ENCODE measurements at places on chromosomes 12 and 14. TPM values are rescaled to one million over a fixed set of nuclear protein-coding genes. Genes with fewer than 3 reads are reported as not detected.

- no peaks in the 10 kb centered on the region for H3K4me1 ChIP-seq
- H3K27me3 ChIP-seq: peaks cover 3% of the 10 kb centered on the region
- no peak for DNase-seq
- no peak overlapping the region for H3K27ac ChIP-seq
- peak overlapping the region; percentile 79 for H3K4me3 ChIP-seq
- no peaks in the 10 kb centered on the region for H3K36me3 ChIP-seq
These were observed 8.6 kb upstream of the ANKRD9 start for GRCh38 chr14:102518063-102518648.

DNA sequence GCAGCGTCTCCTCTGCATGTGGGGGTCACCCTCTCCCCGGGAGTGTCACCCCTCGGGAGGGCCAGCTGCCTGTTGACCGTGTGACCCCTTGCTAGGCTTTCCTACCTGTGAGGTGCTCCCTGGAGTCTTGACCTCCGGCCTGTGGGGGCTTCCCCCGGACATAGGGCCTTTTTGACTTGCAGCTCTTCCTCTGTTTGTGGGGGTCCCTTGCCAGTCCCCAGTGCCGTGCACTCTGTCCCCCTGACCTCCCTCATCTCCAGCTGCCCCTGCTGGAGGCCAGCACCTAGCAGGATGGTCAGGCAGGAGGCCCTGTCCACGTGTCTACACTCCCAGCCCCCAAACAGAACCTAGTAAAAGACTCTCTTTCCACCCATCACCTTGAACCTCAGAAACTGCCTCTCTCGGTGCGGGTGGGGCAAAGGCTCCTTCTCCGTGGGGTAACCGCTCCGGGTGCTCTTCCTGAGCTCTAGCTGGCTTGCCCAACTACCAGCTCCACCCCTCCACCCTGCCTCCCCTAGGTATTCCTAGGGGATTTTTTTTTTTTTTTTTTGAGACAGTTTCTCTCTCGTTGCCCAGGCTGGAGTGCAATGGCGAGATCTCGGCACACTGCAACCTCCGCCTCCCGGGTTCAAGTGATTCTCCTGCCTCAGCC, 810 bp downstream of the AACS start:
- peaks cover 1% of the 10 kb centered on the region for H3K36me3 ChIP-seq
- peaks cover 9% of the 10 kb centered on the region for H3K4me1 ChIP-seq
- no peaks in the 10 kb centered on the region for H3K27me3 ChIP-seq

GRCh38 chr12:62966990-62967506, 32.1 kb upstream of the PPM1H start:
- no peak overlapping the region for H3K27ac ChIP-seq
- H3K36me3 ChIP-seq: no peaks in the 10 kb centered on the region
- H3K27me3 ChIP-seq: no peaks in the 10 kb centered on the region
- peaks cover 8% of the 10 kb centered on the region for H3K4me1 ChIP-seq

The KLRG1 gene
- 8.0 TPM for total RNA-seq

DNA sequence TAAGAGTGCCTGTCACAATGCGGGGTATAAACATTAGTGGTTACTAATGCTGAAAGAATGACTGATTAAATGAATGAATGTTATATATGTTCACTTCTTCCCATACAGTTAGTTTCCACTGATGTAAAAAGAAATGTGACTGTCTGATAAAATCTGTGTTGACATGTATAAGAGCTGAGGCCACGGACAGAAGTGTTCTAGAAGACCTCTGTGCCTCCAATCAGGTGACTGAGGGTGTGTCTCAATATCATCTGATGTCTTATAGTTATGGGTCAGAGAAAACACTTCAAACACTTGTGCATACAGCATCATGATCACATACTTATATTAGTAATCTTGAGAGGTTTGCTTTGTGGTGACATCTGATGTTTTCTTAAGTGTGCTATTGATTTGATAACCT, 183.4 kb downstream of the TTC7B start:
- peaks cover 6% of the 10 kb centered on the region for H3K36me3 ChIP-seq
- H3K27me3 ChIP-seq: no peaks in the 10 kb centered on the region
- H3K27ac ChIP-seq: no peak overlapping the region
- H3K4me3 ChIP-seq: no peak overlapping the region
- peaks cover 3% of the 10 kb centered on the region for H3K4me1 ChIP-seq

DNA sequence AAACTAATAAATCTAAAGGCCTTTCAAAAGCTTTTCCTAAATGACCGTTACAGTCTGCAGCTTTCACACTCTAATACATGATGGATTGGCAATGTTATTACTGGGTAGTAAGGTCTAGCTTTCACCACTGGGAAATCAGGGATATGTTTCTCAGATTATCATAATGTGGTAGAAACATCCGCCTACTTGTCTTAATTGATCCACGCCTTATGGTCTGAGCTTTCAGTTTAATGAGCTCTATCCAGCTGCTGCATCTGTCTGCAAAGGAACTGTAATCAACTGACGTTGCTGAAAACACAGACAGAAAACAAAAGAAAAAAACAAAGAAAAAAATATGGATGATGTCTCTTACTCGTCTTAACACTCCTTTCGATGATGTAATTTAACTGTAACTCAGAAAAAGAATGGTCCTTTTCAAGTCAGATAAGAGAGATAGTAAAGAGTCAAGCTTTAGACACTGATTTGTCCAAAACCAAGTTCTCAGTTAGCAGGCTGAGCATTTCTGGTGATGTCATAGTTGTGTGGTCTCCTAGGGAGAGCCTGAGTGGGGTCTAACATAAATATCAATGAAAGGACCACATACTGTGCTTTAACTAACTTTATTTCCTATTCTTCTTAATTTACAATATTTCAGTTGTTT, 85.9 kb downstream of the C2CD5 start:
- H3K27me3 ChIP-seq: no peaks in the 10 kb centered on the region
- H3K4me1 ChIP-seq: peaks cover 6% of the 10 kb centered on the region
- no peak for DNase-seq
- H3K36me3 ChIP-seq: peaks cover 10% of the 10 kb centered on the region

The CCDC60 gene
- total RNA-seq: 23.4 TPM

- peaks cover 6% of the 10 kb centered on the region for H3K4me1 ChIP-seq
- no peak for DNase-seq
- H3K36me3 ChIP-seq: peaks cover 3% of the 10 kb centered on the region
- H3K4me3 ChIP-seq: no peak overlapping the region
These were observed 20.4 kb downstream of the ABHD12B start for GRCh38 chr14:50892255-50892654.

DNA sequence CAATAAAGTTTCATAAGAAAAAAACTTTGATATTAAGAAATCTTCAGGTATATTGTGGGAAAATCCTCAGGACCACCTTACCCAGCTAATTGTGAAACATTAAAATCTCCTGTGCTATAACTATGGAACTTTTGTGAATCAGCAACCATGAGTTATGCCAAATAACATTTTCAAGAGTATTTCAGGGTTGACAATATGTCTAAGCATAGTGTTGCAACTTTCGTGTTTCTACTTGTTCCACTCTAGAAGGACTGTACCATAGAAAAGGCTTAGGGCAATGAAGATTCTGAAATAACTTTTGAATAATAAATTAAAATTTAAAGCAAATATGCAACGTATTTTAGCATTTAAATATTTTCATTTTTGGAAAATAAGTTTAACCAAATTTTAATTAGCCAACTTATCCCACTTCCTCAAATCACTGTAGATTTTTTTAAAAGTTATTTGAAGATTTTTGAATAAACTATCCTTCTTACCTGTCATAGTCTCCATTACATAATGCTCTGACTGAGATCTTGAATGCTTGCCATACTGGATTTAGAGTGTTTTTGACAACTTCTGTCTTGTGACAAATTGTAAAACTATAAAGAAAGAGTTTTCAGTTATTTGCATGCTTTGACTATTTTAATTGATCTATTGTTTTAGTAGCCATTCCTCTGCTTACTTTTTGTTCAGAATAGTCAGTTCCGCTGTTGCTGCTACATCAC, 143.6 kb downstream of the CPNE8 start:
- DNase-seq: no peak
- no peak overlapping the region for H3K4me3 ChIP-seq
- no peaks in the 10 kb centered on the region for H3K4me1 ChIP-seq
- no peaks in the 10 kb centered on the region for H3K27me3 ChIP-seq
- H3K36me3 ChIP-seq: no peaks in the 10 kb centered on the region

GRCh38 chr12:114241973-114242434, 163.9 kb downstream of the TBX5 start:
- no peak overlapping the region for H3K27ac ChIP-seq
- H3K4me3 ChIP-seq: no peak overlapping the region
- H3K36me3 ChIP-seq: no peaks in the 10 kb centered on the region
- no peak for DNase-seq
- peaks cover 8% of the 10 kb centered on the region for H3K4me1 ChIP-seq

The G2E3 gene
- total RNA-seq: 30.6 TPM

GRCh38 chr12:47024463-47024862, 55.0 kb upstream of the PCED1B start:
- no peaks in the 10 kb centered on the region for H3K4me1 ChIP-seq
- H3K36me3 ChIP-seq: no peaks in the 10 kb centered on the region
- DNase-seq: no peak

DNA sequence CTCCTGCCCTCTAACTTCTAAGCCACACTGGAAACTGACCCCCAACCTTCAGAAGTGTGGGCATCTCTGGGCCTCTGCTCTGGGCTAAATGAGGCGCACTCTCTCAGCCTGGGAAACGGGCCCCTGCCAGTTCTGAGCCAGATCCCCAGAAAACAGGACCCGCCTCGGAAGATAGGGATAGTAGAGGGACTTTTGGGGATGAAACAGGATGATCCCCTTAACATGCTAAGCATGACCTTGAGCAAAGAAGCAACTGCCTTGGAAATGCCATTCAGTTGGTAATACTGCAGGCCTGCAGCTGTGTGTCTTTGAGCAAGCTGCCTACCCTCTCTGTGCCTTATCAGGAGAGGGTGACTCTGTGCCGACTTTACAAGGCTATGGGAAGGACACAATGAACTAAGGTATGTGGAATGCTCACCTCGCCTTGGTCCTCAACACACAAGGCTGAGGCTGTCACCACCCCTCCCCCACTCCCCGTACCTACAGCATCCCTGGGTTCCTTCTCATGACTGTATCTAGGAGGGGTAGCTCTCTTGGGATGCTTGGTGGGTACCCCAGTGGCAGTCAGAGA, 54.0 kb downstream of the NCOR2 start:
- no peaks in the 10 kb centered on the region for H3K27me3 ChIP-seq
- H3K27ac ChIP-seq: peak overlapping the region; percentile 95
- no peak overlapping the region for H3K4me3 ChIP-seq
- H3K36me3 ChIP-seq: peaks cover 7% of the 10 kb centered on the region
- H3K4me1 ChIP-seq: peaks cover 31% of the 10 kb centered on the region
- no peak for DNase-seq

DNA sequence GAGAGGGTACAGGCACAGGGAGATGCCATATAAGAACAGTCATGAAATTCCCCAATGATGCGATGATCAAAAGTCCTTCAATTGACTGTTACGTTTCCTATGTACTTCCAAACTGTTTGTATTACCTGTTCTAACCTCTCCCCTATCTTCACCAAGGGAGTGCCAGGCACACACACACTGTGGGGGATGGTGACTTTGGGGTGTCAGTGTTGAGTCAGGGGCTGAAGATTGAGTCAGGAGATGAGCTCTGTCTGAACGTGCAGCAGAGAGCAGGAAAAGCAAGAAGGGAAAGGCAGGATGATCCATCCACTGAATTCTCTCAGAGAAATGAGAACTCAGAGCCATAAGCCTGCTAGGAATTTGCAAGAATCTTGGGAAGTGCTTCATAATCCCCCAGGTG, 153.4 kb downstream of the EFCAB11 start:
- no peaks in the 10 kb centered on the region for H3K27me3 ChIP-seq
- peaks cover 2% of the 10 kb centered on the region for H3K36me3 ChIP-seq
- DNase-seq: no peak
- H3K4me3 ChIP-seq: no peak overlapping the region
- H3K27ac ChIP-seq: no peak overlapping the region

DNA sequence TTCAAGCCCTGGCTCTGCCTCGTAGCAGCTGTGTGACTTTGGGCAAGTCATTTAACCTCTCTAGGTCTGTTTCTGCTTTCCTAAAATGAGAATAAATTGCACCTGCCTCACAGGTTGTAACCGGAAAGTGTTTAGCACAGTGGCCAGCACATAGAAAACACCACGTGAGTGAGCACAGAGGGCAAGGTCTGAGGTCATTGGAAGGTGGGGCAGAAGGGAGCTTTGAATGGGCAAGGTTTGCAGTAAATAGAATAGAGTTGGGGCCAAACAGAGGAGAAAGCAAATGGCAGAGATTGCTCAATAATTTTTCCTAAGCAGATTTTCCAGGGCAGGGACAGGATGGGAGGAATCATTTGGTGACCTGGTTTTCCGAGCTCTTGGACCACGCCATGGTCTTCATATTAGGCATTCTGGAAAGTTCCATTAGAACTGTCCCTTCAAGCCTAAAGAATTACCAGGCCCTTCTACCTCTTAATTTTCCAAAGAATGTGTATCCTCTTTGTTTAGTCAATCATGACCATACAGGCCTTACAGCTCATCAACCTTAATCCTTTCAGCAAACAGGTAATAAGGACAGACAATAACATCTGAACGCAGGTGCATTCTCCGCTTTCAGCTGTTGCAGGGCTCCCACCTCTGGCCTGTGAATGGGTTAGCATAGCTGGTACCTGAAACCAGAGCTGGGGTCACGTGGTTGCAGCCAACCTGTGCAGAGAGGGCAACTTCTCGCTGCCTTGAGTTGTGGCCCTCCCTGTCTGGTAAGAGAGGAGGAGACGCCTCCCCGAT, 53.8 kb downstream of the VWF start:
- H3K36me3 ChIP-seq: no peaks in the 10 kb centered on the region
- no peak overlapping the region for H3K4me3 ChIP-seq
- H3K4me1 ChIP-seq: peaks cover 20% of the 10 kb centered on the region
- H3K27me3 ChIP-seq: peaks cover 32% of the 10 kb centered on the region

The RPS6KA5 gene
- total RNA-seq: 4.4 TPM

- peaks cover 13% of the 10 kb centered on the region for H3K4me1 ChIP-seq
- H3K27me3 ChIP-seq: peaks cover 28% of the 10 kb centered on the region
- H3K4me3 ChIP-seq: no peak overlapping the region
- peak; percentile 39 for DNase-seq
- peaks cover 17% of the 10 kb centered on the region for H3K36me3 ChIP-seq
- H3K27ac ChIP-seq: no peak overlapping the region
These were observed 3.4 kb upstream of the DHH start for GRCh38 chr12:49098035-49098451.

- no peaks in the 10 kb centered on the region for H3K36me3 ChIP-seq
- peaks cover 2% of the 10 kb centered on the region for H3K4me1 ChIP-seq
- H3K27ac ChIP-seq: no peak overlapping the region
- H3K27me3 ChIP-seq: peaks cover 33% of the 10 kb centered on the region
These were observed 179.2 kb upstream of the C14orf180 start for GRCh38 chr14:104400355-104400754.

The WNT1 gene
- total RNA-seq: not detected

GRCh38 chr12:53472056-53472582, 20.2 kb downstream of the PCBP2 start:
- H3K27me3 ChIP-seq: no peaks in the 10 kb centered on the region
- H3K27ac ChIP-seq: peak overlapping the region; percentile 75
- H3K4me1 ChIP-seq: peaks cover 15% of the 10 kb centered on the region
- DNase-seq: no peak
- peaks cover 48% of the 10 kb centered on the region for H3K36me3 ChIP-seq

GRCh38 chr14:94100847-94101246, 9.7 kb upstream of the IFI27 start:
- DNase-seq: no peak
- H3K4me1 ChIP-seq: peaks cover 2% of the 10 kb centered on the region
- H3K27ac ChIP-seq: no peak overlapping the region

GRCh38 chr14:55440385-55440784, at the start of gene TBPL2:
TSS of gene TBPL2 (minus strand) at chr14:55440616. CDS start at chr14:55440449, 167 bp downstream.
- peaks cover 2% of the 10 kb centered on the region for H3K4me1 ChIP-seq
- peaks cover 11% of the 10 kb centered on the region for H3K27me3 ChIP-seq
- no peak within 1 kb of the TSS for H3K4me3 ChIP-seq
- H3K36me3 ChIP-seq: no peaks in the 10 kb centered on the region
- no peak for DNase-seq
- no peak within 1 kb of the TSS for H3K27ac ChIP-seq

All from progenitor cell of endocrine pancreas (in vitro differentiated cells).